ENCODE measurements at places on chromosomes 6 and 20. TPM values are rescaled to one million over a fixed set of nuclear protein-coding genes. Genes with fewer than 3 reads are reported as not detected.

- DNase-seq: no peak
These were observed 12.8 kb downstream of the NHSL1 start for GRCh38 chr6:138486249-138487101.

DNA sequence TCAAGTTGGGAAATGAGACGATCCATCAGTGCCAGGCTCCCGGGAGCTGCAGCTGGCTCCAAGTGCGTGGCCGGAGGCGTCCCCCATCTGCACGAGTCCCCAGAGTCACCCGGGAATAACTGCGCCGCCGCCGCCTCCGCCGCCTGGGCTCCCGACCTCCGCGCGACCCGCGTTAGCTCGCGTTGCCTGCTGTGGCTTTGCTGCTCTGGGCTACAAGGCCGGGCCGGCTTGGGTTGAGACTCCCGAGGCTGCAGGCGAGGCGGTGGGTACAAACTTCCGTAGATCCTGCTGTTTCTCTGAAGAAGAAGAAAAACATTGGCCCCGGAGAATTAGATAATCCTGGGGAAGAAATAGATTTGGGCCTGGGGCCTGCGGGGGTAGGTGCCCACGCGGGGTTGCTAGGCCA is 7.4 kb upstream of the LAMP5 start:
- DNase-seq: peak; percentile 10

- DNase-seq: no peak
These were observed 50.1 kb downstream of the CYP24A1 start for GRCh38 chr20:54123587-54124180.

GRCh38 chr6:10406556-10406955 is 8.3 kb downstream of the TFAP2A start:
- no peak for DNase-seq

GRCh38 chr20:40703975-40704530 is 15.0 kb upstream of the MAFB start:
- no peak for DNase-seq

GRCh38 chr6:149510793-149511512 is 26.1 kb upstream of the ZC3H12D start:
- DNase-seq: no peak

- DNase-seq: no peak
These were observed 2.2 kb downstream of the RAB5IF start for GRCh38 chr20:36607586-36608387.

GRCh38 chr6:111979633-111980032 is 74.3 kb upstream of the CCN6 start:
- no peak for DNase-seq

- no peak for DNase-seq
These were observed 38.6 kb downstream of the TAF4 start for GRCh38 chr20:62027116-62027515.

DNA sequence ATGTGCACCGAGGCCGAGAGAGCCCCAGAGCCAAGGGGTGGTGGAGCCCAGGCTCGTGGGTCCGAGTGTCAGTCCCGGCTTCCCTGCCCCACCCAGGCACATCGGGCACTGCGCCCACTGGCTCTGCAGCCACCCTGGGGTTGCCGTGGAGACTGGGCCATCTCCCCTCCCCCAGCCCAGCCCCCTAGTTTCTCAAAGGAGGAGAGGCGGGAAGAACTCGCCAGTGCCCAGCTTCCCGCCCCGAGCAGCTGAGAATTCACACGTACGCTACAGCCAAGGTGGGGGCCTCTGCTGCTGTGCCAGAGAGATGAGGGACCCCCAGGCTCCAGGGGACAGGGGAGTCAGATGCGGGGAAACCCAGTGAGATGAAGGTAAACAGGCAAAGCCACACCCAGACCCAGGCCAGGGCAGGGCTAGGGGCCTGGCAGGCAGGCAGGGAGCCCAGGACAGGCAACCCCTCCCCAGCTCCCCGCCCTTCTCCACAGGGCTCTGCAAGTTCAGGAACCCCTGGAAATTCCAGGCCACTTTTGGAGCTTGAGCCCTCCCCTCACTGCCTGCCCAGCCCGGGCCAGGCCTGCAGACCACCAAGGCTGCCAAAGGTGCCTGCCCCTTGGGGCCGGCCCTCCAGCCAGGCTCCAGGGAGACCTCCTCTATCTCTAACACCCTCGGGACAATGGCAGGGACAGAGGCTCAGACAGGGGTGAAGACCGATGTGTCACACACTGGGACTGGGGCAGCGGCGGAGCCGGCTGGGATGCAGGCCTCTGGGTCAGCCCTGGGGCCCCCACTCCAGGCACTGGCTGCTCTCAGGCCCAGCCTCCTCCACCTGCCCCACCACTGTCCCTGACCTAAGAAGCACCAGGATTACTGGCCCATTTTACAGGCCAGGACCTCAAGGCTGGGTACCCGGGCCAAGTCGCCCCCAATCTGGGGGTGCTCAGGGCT is 6.0 kb downstream of the LAMA5 start:
- no peak for DNase-seq

DNA sequence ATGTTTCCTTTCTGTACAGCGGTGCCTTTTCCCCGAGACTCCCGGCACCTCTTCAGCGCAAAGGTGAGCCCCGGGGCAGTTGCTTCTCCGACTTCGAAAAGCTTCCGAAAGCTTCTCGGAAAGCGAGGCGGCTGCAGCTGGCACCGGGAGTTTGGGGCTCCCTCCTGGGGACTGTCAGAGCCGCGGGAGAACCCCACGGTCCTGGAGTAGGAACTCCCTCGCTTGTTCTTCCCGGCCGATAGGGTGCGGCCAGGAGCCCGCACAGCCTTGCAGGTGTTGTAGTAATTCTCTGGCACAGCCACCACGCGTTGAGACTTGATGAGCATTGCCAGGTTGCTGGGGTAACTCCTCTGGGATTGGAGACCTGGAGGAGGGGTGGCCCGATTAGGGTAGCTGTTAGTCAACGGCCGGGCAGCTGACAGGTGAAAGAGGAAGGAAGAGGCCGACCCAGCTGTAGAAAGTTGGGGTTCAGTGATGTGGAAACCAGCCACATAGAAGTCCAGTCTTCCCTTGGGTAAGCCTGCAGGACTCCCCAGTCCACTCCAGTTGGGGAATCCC is 721 bp downstream of the KDM1B start:
- DNase-seq: peak; percentile 31

DNA sequence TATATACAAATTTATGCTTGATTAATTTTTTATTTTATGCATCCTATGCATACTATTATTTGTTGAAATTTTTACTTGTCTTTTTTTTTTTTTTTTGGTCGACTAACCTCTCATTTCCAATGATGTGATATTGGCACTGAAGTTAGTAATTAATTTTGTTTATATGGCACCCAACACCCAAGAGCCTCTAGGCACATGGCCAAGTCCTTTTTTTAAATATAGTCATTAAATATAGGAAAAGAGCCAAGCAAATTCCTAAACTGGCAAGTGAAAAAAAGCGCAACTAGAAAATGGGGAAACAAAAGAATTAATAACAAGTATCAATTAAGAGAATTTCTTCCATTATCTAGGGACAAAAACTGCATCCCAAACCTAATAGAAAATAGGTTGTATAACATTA is 85.5 kb upstream of the HS3ST5 start:
- DNase-seq: no peak

GRCh38 chr6:89873721-89874120 is 20.5 kb upstream of the GJA10 start:
- no peak for DNase-seq

- DNase-seq: no peak
These were observed 395.0 kb downstream of the SMOC2 start for GRCh38 chr6:168835991-168836390.

DNA sequence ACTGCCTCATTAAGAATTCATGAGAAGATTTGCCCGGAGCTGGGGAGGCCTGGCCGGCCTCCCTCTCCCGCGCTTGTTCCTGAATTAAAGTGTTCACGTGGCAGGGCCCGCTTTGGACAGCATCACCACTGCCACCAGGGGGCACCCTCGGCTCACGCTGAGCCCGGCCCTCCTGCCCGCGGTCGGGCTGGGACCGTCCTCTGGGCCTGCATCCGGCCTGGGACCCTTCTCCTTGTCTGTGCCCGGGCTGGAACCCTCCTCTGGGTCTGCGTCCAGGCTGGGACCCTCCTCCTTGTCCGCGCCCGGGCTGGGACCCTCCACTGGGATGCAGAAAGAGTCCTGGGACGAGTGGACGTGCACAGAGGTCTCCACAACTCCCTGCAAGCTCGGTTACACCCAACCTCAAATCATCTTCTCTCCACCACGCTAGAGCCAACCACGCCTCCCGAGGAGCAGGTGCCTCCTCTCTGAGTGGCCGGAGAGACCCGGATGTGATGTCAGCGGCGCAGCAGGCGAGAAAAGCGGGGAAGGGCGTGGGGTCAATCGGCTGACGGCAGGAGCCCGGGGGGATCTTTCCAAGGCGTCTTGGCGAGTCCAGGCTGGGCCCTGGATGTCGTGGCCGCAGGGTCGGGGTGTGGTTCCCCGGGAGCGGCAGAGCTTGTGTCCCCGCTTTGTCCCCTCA is 50.9 kb upstream of the DACT2 start:
- DNase-seq: peak; percentile 14

The EPPIN gene
- total RNA-seq: not detected

The FAM209B gene
- total RNA-seq: not detected

The OPN5 gene
- total RNA-seq: not detected

Measured in cerebellum (tissue), 4 donors.